Stimulated activated memory B cell treated with anti-CD40 and anti-IgM and Interleukin-4, amounts not matched to agents 10 μg/mL and 1 μg/mL and 100 μg/mL, for 72 hours (primary cell): ENCODE measurements at places on chromosomes 6 and 20.

DNA sequence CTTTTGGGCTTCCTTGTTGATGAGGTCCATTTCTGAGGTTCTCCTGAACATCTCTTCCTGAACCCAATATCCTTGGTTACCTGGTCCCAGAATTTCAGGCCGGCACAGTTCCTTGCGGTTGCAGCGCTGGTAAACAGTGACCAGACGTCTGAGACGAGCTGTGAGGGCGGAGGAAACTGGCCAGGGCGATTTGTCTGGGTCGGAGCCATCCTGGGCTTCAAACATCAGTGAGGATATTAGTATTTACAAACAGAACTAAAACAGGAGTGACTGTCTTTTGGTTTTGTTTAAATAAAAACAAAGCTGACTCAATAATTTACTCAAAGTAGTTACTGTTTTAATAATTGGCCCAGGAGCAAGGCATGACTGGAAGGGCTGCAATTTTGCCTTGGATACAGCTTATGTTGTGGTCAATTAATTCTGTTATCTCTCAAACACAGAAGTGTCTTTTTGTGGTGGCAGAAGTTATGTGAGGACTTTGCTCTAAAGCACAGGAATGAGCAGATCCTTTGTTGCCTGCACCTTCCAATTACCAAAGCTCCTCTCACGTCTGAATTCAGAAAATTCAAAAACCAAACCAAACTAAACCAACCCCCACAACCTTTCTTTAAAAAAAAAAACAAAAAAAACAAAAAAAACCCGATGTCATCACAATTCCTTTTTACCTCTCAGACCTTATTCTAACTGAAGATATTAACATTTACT is 58.7 kb upstream of the EMILIN3 start:
- ATAC-seq = no peak

DNA sequence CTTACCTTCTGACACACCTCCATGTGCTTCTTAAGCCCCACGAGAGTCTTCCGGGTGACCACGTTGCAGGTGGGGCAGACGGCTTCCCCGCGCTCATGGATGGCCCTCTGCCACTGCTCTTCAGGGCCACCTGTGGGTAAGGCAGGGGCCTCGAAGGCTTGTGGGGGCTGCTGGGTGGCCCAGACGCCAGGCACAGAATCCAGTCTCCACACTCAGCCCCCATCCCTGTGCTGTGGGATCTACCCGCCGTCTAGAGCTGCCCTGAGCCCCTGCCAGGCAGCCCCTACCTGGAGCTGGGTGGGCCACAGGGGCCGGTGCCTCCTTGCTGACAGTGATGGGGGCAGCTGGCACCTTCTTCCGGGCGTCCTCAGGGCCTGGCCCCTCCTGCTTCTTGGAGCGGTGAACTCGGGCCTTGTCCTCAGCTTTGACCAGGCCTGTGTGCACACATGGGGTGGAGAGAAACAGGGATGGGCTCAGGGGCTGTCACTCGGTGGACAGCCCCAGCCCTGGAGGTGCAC is 5.9 kb downstream of the ZNF512B start:
- no peak for ATAC-seq

- ATAC-seq = no peak
These were observed 189.5 kb downstream of the THBS2 start for GRCh38 chr6:169064194-169064593.

GRCh38 chr20:10508468-10509251 is 73.6 kb downstream of the SLX4IP start:
- ATAC-seq = no peak

- no peak for ATAC-seq
These were observed 47.8 kb downstream of the EIF2S2 start for GRCh38 chr20:34064286-34064685.
